ENCODE measurements at places on chromosomes 7 and 10. TPM values are rescaled to one million over a fixed set of nuclear protein-coding genes. Genes with fewer than 3 reads are reported as not detected.
A peak's percentile ranks its signal among the peaks of the same experiment; 100 is the strongest.

The NPSR1 gene
- total RNA-seq = not detected

DNA sequence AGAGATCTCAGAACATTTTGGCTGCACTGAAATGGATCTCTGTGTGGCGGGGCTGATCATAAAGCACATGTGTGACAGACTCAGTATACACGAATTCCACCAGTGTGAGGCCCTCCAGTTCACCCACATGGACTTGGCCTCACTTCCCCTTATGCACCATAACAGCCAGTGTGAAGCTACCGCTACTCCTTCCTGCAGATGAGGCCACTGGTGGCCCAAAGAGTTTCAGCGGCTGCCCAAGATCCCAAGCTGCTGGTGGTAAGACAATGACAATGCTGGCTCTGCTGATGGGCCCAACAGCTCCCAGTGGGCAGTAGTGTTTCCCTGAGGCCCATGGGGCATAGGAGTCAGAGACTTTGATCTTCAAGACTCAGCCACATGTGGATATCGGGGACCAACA, 21.0 kb upstream of the C10orf71 start:
- DNase-seq = no peak

GRCh38 chr7:27606270-27607209, 56.1 kb downstream of the HIBADH start:
- DNase-seq = no peak

DNA sequence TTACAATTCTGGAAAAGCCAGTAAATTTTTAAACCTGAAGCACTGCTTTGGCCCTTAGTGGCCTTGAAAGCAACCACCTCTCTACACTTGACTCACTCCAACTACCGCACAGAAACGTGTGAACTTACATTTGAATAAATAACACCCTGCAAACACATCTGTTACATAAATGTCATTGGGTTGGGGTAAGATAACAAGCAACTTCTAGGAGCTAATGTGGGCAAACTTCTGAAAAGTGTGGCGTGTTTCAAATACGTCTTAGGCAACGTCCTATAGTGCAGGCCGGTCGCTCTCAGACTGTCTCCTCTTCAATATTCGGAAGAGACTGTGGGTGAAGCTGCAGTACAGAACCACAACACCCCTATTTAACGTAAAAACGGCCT, 474 bp downstream of the ORC5 start:
- DNase-seq = peak; percentile 30
